Activated naive CD8-positive, alpha-beta T cell treated with anti-CD3 and anti-CD28 coated beads, Interleukin-2, amount 50 U/mL, for 16 hours (primary cell): ENCODE measurements at places on chromosomes 5 and 9.

GRCh38 chr9:86741311-86742208 lies 205.7 kb downstream of the GAS1 start:
- no peak for DNase-seq

- DNase-seq = no peak
These were observed 173.6 kb downstream of the DCP2 start for GRCh38 chr5:113150221-113150620.

- no peak for DNase-seq
These were observed 25.4 kb downstream of the SOX30 start for GRCh38 chr5:157626831-157627230.

GRCh38 chr5:173236531-173237142 lies 1.6 kb upstream of the NKX2-5 start:
- no peak for DNase-seq

DNA sequence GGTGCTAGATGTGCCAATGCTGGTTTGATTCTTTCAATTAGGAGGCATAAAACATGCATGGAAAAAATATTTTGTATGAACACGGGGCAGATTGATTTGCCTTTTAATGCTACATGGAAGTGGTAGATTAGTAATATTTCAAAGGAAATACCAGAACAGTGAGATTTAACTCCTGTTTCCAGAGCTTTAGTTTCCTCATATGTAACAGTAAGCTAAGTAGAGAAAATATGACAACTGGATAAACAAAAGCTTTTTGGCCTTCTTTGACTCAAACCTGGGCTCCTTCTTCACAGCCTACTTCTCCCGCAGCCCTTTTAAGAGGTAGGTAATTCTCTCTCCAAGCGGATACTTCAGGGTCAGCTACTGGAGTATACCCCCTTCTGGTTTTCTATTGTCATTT lies 254.2 kb upstream of the TRPC7 start:
- DNase-seq = no peak

GRCh38 chr9:14782286-14783051 lies 59.9 kb upstream of the CER1 start:
- no peak for DNase-seq

GRCh38 chr9:81557452-81558090 lies 131.8 kb downstream of the TLE1 start:
- DNase-seq = no peak

DNA sequence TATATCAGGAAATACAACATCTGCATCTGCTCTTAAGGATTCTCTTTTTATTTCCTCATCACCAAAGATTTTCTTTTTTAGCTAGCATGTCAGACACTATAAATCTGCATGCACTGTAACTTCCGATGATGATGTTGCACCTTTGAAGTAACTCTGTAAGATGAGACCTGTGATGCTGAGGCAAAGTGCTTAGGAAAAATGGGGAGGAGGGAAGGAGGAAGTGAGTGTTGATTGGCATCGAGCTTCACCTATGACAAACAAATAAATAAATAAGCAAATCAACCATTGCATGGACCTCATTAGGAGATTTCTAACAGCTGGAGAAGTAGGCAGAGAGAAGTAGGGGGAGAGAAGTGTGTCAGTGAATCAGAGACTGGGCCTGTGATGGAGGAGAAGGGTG lies 52.6 kb downstream of the ENC1 start:
- no peak for DNase-seq

- DNase-seq = no peak
These were observed 171.0 kb downstream of the ARRDC3 start for GRCh38 chr5:91211997-91212713.

- no peak for DNase-seq
These were observed 20.6 kb upstream of the C5orf24 start for GRCh38 chr5:134825212-134825611.

GRCh38 chr5:171578049-171578828 lies 158.8 kb downstream of the FGF18 start:
- DNase-seq = no peak

DNA sequence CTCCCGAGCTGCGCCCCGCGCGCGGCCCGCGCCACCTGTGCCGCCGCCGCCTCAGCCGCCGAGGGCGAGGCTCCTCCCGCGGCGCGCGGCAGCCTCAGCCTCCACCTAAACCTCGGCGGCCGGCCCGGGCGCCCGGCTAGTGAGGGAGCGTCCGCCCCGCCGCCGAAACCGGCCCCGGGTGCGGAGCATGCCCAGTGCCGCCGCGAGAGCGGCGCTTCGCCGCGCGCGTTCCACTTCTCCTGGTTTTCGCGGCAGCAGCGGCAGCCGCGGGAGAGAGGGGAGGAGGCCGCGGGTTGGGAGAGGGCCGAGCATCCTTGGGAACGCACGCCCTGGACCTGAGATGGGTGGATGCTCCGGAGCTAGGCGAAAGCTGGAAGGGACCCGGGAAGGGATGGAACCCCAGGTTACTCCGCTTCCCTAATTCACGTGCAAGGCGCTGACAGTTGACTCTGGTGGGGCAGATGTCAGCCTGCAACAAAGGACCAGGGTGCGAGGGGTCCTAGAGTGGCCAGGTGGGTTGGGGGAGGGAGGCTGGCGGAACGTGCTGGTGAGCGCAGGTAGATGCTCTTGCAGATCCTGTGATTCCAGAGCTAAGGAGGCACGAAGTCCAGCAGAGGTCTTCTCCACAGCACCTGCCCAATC lies at the start of gene CTNND2:
CTNND2 (minus strand) TSS at position 182 of the 642 bp plus-strand sequence. CDS start 593 bp downstream, outside the sequence.
- no peak for DNase-seq

GRCh38 chr5:14655146-14655741 lies 9.3 kb upstream of the OTULIN start:
- no peak for DNase-seq

DNA sequence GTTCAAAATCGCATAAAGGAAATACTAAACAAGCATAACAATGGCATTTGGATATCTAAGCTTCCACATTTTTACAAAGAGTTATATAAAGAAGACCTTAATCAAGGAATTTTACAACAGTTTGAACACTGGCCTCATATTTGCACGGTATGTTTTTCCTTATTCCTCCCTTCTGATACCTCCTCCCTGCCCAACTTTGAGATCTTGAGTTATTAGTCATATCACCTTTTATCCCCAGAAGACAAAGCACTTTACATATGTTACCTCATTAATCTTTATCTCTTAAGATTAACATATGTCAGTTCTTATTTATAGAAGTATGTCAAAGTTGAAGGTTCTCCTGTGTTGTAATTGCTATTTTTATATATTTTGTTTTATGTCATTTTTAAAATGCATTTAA lies 29.8 kb downstream of the TDRD7 start:
- DNase-seq = no peak

DNA sequence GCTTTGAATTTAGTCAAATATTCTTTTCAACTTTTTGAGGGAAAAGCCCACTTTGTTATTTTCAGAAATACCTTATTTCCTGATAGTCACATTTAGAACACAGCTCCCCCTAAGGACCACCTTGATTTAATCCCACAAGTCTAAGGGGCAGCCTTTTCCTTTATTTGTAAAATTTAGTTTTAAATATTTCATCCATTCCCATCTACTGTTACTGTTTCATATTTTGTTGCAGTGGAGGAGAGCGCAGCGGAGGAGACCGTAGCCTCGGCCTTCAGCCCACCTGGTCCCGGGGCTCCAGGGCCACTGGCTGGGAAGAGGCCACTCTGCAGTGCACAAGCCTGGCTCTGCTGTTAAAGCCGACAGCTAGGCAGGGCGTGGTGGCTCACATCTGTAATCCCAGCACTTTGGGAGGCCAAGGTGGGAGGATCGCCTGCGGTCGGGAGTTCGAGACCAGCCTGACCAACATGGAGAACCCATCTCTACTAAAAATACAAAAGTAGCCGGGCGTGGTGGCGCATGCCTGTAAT lies 19.6 kb downstream of the LPCAT1 start:
- DNase-seq = no peak
